ENCODE measurements at places on chromosomes 2 and 18.
A peak's percentile ranks its signal among the peaks of the same experiment; 100 is the strongest.

GRCh38 chr2:240559286-240559685, 871 bp upstream of the DUSP28 start:
- peak; percentile 10 for DNase-seq

DNA sequence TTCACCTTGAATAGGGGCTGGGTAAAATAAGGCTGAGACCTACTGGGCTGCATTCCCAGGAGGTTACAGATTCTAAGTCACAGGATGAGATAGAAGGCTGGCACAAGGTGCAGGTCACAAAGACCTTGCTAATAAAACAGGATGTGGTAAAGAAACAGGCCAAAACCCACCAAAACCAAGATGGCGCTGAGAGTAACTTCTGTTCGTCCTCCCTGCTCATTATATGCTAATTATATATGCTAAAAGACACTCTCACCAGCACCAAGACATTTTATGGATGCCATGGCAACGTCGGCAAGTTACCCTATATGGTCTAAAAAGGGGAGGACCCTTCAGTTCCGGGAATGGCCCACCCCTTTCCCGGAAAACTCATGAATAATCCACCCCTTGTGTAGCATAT, 711.5 kb upstream of the KLHL29 start:
- no peak for DNase-seq

DNA sequence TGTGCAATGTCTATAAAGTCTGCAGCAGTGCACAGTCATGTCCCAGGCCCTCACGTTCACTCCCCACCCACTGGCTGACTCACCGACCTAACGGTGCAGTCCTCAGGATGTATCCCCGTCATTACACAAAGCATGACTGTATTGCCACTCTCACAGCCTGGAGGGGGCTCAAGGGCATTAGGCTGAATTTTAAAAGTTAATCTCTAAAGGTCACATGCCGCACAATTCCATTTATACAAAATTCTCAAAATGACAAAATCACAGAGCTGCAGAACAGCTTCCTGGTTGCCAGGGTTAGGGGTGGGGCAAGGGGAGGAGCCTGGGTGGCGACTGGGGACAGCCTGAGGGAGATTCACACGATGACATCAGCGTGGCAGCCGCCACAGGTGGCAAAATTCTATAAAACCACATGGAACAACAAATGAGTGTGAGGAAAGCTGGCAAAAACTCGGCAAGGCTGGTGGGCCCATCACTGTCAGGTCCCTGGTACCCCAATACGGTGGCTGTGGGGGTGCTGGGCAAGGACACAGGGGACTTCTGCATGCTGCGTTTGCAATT, 97.6 kb downstream of the NDUFA10 start:
- no peak for DNase-seq

DNA sequence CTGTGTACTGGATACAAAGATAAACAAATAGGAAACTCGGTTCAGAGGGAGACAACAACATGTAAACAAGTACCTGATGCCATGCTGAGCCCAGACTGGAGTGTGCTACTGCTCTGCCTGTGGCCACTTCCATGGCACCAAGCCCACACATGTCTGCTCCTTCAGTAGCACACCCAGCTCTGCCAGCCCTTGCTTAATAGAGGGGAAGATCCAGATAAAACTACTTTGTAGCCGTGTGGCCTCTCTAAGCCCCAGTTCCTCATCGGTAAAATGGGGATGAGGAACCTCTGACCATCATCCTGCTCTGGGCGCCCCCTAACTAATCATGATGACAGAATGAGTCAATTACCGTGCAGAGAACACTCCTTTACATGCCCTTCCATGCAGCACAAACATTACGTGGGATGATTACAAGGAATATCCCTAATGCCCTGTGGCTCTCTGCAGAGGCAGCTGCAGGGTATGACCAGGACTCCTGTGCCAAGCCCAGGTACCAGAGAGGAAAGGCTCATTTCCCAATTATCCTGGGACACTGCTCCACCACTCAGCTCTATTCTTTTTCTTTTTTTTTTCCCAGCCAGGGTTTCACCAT, 34.9 kb downstream of the DNMT3A start:
- DNase-seq, result no peak

GRCh38 chr2:36307441-36307840, 48.1 kb upstream of the CRIM1 start:
- no peak for DNase-seq

DNA sequence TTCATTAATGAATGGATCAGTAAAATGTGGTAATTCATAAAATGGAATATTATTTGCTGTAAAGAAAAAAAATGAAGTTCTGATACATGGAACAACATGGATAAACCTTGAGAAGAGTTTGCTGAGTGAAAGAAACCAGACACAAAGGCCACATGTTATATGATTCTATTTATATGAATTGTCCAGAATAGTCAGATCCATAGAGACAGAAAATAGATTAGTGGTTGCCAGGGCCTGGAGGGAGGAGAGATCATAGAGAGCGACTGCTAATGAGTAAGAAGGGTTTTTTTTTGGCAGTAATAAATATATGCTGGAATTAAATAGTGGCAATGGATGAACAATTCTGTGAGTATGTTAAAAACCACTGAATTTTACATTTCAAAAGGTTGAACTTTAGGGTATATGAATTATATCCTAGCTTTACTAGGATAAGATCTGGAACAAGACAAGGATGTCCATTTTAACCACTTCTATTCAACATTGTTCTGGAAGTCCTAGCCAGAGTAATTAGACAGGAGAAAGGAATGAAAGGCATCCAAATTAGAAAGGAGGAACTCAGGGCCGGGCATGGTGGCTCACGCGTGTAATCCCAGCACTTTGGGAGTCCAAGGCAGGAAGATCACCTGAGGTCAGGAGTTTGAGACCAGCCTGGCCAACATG, 48.8 kb downstream of the MAPRE2 start:
- no peak for DNase-seq

DNA sequence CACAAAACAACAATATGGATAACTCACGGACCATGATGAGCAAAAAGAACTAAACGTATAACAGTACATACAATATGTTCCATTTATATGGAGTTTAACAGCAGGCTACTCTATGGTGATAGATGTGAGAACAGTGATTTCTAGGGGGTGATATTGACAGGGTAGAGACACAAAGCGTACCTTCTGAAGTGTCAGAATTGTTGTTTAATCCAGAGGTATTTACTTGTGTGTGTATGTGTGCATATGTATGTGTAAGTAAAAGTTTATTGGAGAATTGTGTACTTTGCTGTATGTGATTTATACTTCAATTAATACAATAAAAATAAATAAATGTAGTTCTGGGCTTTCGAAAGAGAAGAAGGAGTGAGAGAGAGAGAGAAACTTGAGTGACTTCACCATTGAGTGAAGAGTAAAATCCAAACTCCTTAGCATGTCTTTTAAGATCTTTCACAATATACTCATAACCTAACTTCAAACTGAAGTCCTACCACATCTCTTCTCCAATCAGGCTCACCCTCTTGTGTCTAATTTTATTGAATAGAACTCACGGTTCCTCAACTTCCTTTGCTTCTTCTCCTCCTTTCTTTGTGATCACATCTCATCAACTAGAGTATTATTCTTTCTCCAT, 126.0 kb upstream of the KLF7 start:
- DNase-seq, result no peak

- no peak for DNase-seq
These were observed 2.1 kb downstream of the DNAH7 start for GRCh38 chr2:196066291-196067087.

DNA sequence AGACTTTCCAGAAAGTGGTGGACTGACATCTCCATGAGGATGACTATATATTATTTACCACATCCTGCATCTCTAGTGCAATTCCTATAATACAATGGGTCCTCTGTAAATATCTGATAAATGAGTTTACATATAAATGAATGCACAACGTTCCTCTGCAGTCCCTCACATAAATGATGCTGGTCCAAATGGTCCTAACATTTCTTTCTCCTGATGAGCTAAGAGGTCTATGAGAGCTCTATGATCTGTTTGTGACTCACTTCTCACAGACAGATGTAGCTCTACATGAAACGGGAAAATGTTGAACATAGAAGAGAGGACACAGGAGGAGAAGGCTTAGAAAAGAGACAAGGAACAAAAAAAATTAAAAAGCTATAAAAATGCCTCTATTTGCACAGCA, 201.2 kb upstream of the PIK3C3 start:
- DNase-seq, result no peak

DNA sequence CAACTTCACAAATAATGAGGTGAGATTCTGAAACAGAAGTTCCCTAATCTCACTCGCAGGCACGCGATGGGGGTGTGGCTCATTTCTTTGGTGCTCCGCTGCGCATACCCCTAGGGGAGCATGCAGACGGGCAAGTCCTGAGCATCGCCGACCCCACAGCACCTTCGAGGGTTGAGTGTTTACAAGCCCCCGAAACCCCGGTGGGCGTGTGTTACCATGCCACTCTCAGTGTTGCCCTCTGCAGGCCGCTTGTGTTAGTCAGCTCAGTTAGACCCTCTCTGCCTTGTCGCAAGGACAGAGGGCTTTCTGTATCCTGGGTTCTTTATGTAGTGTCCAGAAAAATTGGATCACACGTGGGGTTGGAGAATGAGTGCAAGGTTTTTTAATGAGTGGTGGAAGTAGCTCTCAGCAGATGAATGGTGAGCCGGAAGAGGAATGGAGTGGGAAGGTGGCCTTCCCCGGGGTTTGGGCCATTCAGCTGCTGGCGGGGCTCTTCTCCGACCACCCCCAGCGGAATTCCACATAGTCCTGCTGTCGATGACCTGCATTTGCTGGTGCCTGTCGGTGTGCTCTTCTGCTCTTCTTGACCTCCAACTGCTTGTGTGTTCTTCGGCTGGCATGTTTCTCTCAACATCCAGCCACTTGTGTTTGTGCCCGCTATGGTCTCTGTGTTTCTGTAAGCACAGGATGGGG, 191.3 kb downstream of the RPRM start:
- no peak for DNase-seq

- no peak for DNase-seq
These were observed 94.8 kb upstream of the HNRNPA3 start for GRCh38 chr2:177117755-177118154.

- DNase-seq, result peak; percentile 48
These were observed 15.3 kb upstream of the PTPN4 start for GRCh38 chr2:119744335-119744939.

- peak; percentile 34 for DNase-seq
These were observed 14.0 kb downstream of the TMEM127 start for GRCh38 chr2:96251721-96252292.

- DNase-seq, result no peak
These were observed 196.3 kb downstream of the DCDC2C start for GRCh38 chr2:3899536-3900155.

GRCh38 chr2:170950221-170950761, 21.2 kb downstream of the GORASP2 start:
- no peak for DNase-seq

DNA sequence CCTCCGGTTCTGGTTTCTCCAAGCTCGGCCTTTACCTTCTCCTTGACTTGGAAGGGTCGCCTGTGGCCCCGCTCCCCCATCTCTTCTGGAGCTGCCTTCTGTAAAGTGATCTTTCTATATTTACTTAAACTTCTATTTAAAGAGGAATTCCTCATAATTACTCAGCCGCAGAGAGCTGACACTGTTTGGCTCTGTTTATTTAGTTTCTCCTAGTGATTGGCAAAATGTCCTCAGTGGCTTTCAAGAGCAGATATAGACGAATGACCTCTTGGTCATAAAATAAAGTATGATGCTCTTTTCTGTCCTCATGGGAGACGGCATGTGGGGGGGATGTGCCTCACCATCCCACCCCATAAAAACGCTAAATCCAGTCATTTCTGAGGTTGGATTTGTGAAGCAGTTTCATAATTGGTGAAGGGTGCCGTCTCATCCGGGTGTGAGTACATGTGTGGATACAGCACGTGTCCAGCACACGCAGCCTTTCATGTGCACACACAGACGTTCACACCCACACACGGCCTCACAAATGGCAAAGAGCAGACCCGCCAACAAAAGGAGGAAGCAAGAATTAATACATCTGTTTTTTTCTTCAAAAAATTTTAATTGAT, 43.4 kb upstream of the SMAD7 start:
- DNase-seq, result no peak

DNA sequence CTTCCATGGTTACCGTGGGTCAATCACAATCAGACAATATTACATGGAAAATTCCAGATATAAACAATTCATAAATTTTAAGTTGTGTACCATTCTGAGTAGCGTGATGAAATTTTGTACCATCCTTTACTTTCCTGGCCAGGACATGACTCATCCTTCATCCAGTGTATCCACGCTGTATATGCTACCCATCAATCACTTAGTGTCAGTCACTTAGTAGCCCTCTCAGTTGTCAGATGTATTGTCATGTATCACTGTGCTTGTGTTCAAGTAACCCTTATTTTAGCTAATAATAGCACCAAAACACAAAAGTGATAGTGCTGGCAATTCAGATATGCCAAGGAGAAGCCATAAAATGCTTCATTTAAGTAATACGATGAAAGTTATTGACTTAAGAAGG, 282.6 kb downstream of the CPS1 start:
- DNase-seq, result no peak

DNA sequence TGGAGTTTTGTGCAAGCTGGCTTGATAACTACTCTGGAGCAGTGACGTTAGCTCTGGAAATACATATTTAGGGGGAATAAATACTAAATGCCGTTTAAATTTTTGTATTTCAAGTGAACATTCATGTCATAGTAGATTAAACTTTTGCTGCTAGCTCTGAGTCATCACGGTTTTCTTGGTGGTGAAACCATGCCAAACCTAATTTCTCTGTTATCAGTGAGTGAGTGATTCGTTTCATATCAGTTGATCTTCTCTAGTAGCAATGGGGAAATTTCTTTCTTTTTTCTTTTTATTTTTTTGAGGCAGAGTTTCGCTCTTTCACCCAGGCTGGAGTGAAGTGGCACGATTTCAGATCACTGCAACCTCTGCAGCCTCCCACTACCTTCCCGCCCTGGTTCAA, 211.1 kb downstream of the PTPRM start:
- no peak for DNase-seq

DNA sequence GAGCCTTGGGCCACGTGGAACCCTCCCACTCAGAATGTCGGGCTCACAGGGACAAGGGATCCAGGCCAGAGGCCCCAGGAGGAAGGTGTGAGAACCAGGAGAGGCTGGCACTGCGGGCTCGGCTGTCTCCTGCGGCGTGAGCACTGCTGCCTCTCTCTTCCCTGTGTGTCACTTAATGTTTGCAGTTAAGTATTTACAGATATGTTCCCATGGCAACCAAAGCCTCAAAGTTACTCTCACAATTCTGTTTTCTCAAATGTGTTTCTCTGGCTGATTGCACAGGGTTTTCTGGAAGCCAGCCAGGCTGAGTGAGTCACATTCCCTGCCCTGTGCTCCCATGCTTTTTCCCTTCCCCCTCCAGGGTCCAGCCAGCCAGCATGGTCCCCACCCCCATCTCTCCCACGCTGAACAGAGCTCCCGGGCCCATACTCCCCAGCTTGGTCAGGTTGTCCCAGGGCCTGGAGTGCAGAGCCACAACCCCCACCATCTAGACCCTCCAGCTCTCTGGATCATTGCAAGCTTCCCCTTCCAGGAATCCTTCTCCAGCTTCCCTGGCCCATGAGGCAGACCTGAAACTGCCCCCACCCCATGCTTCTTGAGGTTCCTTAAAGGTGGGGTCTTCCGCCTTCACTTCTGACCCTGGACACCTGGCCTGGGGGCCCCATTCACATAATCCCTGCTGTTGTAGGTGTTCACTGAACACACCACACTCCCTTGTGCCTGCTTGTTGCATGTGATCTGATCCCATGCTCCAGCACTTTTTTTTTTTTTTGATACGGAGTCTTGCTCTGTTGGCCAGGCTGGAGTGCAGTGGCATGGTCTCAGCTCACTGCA, 265.9 kb downstream of the CELF4 start:
- peak; percentile 92 for DNase-seq

GRCh38 chr2:239181074-239181902, 219.5 kb downstream of the HDAC4 start:
- no peak for DNase-seq

GRCh38 chr2:70901227-70902066, 34.3 kb upstream of the ATP6V1B1 start:
- no peak for DNase-seq

GRCh38 chr2:55729136-55729685, 35.6 kb upstream of the PNPT1 start:
- no peak for DNase-seq

All from mucosa of gallbladder (tissue), 1 donor.